ENCODE measurements at places on chromosomes 1 and 21.

DNA sequence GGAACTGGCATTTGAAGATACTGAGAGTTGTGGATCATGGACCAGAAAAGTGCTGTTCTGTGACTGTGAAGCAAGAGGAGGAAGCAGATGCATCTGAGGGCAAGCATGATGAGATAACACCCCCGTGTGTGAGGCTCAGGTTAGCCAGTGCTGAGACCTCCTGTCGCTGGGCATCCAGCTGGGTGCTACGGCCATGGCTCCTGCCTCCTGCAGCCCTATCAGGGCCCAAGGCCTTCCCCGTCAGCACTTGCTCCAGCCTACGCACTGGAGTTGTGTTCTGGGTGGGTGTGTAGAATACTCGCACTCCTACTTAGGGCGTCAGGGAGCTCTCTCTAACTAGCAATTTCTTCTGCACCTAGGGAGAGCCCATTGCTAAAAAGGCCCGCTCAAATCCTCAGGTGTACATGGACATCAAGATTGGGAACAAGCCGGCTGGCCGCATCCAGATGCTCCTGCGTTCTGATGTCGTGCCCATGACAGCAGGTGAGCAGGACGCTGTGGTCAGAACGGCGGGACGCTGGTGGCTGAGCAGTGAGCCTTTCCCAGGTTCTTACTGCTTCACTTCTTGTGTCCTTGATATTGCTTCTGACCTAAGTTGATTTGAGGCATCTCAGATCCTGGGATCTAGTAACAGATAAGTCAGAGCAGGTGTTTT is 6.5 kb downstream of the PPIE start:
- no peak for DNase-seq

DNA sequence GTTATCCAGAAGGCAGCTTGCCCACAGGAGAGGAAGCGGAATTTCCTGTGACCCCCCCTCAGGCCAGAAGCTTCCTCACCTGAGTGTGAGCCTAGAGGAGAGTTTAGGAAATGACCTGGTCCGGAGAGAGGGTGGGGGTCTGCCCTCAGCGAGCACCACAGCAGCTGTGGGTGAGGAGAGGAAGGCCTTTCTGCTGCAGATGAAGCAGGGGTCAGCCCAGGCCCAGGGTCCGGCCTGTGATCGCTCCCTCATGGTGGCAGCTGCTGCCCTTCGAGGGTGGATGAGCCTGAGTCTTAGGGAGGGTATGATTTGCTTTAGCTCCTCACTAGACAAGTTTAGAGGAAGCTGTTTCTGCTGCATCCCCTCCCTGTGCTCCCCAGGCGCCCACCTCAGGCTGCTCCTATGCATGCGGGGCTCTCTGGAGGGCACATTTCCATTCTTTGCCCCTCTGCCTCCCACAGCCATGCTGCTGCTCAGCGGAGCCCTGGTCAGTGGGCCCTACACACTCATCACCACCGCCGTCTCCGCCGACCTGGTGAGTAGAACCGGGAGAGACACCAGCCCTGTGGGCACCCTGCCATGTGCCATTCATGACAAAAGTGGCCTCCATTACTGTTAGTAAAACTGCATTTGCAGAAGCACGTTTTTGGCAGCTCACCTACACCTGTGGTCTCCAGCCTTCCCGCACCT is 53.0 kb downstream of the SLC37A1 start:
- no peak for DNase-seq

DNA sequence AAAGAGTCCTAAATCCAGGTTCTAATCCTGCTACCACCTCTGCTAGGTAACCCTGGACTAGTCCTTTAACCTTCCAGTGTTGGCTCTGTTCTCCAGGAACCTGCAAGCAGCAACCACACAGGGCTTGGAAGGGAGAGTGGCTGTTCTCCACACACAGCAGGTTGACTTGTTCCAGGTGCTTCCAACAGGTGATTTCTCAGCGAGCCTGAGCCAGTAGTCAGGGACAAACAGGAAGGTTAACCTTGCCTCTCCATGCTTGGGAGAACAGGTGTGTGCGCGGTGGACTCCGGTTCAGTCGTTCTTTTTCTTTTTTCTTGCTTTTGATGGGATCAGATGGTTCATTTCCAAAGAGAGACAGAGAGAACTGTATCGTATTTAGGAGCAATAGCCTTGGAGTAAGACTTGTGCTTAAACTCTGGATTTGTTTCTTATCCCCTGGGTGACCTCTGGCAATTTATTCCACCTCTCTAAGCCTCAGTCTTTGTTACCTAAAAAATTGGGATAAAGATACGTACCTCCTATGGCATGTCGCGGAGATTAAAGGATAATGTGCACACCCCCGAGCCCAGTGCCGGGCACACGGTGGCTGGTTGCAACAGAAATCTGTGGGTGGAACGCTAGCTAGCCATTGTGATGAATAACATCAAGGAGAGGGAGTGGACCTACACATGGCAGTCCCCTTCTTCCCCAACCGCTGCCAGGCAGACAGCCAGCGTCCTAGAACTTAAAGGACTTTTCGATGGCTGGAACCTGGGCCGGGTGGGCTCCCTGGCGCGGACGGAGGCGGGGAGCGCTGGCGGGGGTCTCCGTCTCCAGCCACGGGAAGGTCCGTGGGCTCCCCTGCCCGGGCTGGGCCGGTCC is 583 bp upstream of the CACHD1 start:
- DNase-seq: no peak

- no peak for DNase-seq
These were observed 6.2 kb downstream of the NECTIN4 start for GRCh38 chr1:161082996-161083747.

GRCh38 chr1:116532671-116533428 is 38.0 kb downstream of the CD58 start:
- no peak for DNase-seq

DNA sequence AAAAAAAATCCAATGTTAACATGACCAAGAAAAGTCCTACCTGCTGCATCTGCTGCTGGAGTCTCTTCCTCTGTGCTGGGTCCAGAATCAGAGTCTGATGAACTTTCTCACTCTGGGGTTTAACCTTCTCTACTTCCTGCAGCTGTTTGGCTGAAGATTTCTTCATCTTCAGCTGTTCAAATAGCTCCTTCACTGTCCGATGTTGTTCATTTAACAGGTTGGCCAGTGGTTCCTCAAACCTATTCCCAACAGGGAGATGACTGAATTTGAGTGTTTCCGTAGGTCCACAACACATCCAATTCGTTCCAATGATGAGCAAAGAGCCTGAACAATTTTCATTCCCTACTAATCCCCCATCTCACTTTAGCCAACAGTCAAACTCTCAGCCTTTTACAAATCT is 79.4 kb downstream of the GON4L start:
- no peak for DNase-seq

GRCh38 chr1:5724847-5725246 is 267.4 kb downstream of the NPHP4 start:
- DNase-seq: no peak

- no peak for DNase-seq
These were observed 87.0 kb downstream of the POFUT2 start for GRCh38 chr21:45200581-45201296.

DNA sequence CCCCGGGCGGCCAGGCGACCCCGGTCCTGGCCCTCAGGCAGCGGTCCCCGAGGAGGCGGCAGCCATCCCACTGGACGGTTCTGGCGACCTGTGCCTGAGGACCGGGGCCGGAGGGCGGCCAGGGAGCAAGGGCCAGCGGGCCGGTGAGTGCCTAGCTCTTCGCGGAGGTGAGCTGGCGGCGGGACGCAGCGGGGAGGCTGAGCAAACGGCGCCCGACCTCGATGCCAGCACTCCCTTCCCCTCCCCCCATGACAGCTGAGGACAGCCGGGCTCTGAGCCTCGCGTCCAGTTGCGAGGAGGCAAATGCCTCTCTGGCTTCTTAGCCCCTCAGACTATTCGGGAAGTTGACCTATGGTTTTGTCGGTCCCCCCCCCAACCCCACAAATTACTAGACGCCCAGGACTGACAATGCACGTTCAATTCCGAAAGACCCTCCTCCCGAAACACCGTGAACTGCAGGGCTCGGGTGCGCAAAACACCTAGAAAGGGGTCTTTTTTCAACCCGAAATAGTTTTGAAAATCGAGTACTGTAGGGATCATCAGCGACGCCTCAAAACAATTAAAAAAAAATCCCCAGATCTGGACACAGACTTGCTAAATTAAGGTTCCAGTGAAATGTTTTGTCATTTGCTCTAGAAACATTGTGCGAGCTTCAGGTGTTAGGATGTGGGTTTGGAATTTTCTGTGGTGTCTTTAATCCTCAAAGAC is 8.3 kb downstream of the CDKN2C start:
- DNase-seq: peak; percentile 9

GRCh38 chr1:40064797-40065499 is 24.4 kb downstream of the CAP1 start:
- DNase-seq: no peak

DNA sequence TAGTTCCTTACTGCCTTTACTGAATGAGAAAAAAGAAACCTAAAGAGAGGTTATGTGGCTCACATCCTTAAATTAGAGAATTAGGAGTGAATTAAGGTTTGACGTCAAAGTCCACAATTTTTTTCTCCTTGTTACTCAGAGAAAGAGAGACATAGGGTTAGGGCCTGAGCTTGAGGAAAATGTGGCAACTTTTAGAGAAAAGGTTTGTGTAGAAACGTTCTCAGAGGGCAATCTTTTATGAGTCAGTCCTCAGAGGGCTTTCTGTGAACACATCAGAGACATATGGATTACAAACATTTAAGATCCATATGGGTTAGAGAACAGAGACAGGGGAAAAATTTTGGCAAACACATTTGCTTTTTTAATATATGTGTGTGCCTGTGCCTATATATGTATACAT is 242.8 kb downstream of the TGFB2 start:
- DNase-seq: no peak

- DNase-seq: no peak
These were observed 777 bp upstream of the METTL25B start for GRCh38 chr1:156727492-156727891.

DNA sequence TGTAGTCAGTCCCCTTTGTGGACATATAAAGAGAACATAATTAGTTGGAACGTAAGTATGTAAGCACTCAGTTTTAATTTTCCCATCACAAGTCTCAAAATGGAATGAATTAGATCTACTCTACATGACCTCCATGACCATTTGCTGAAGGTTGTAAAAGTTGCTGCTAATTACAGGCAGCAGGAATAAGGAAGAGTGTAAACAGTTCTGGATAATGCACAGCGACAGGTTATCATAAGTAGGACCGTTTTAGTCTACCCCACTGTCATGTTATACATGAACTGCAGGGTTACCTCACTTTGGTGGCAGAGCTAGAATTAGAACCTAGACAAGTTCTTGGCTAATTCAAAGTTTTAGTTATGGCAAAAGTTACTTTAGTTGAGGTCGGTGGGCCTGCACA is 21.7 kb downstream of the YTHDF2 start:
- DNase-seq: no peak

- DNase-seq: no peak
These were observed 64.8 kb upstream of the BEND5 start for GRCh38 chr1:48841461-48841860.

GRCh38 chr21:26210614-26211013 is 40.0 kb upstream of the APP start:
- DNase-seq: no peak

GRCh38 chr1:78493451-78493850 is 2.7 kb downstream of the PTGFR start:
- DNase-seq: no peak

DNA sequence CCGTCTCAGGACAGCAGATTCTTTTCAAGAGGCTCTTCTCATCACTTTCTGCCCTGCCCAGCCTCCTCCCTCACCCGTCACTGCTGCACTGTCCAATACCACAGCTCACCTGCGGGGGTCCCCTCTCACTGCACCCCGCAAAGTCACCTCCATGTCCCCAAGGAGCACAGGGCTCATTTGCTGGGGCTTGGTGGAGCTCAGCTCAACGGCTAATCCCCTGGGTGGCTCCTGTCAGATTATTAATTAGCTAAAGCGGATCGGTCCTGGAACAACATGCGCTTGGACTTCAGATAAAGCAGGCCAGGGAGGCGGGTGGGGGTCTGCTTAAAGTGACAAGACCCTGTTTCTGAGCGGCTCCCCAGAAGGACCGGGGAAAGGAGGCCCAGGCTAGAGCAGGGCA is 43.1 kb downstream of the CASZ1 start:
- DNase-seq: no peak

- no peak for DNase-seq
These were observed 28.8 kb downstream of the EPHA8 start for GRCh38 chr1:22592051-22592450.

- no peak for DNase-seq
These were observed 936 bp downstream of the PAQR6 start for GRCh38 chr1:156246781-156247459.

DNA sequence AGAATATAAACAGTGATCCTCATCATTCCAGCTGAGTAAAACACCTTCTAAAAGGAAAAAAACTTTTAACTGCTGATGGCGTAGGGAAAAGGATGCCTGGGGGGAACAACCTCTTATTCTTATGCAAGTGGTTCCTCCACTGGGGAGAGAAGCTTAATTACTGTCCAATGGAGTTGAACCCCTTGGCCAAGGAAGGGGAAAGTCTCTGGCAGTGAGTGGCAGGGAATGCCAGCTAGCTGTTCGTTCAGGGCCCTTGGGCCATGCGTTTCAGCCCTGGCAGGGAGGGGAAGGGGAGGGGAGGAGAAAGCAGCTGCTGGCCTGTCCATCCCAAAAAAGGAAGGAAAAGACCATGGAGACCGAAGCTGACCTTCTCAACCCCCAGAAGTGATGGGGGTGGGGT is 22.6 kb upstream of the SYCP1 start:
- no peak for DNase-seq

DNA sequence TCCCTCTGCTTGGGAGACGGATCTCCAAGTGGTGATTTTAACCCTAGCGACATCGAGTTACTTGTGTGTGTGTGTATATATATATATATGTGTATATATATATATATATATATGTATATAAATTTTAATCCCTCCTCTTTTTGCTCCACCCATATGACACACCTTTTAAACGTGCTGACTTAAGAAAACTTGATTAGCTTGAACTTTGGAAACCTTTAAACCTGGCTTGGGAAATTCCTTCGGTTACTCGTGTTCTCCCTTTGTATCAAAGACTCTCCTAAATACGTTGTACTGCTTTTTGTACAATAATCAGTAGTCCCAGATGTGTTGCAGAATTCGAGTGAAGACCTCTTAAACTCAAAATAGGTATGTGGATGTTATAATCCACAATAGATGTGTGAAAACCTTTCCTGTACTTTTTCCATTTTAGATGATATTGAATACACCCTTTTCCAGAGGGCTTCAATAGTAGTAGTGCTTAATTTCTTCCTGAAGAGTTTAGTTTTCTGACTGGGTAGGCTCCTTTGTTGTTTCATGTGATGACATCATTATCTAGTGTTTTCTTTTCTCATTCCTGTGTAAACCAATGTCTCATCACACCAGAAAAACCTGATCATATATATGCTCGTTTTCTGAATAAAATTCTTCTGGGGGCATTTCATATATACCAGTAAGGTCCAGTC is 1.4 kb downstream of the RNF11 start:
- DNase-seq: no peak

All from activated CD8-positive, alpha-beta memory T cell treated with anti-CD3 and anti-CD28 coated beads for 1 hour (primary cell).